ENCODE measurements at places on chromosomes 4 and X.

DNA sequence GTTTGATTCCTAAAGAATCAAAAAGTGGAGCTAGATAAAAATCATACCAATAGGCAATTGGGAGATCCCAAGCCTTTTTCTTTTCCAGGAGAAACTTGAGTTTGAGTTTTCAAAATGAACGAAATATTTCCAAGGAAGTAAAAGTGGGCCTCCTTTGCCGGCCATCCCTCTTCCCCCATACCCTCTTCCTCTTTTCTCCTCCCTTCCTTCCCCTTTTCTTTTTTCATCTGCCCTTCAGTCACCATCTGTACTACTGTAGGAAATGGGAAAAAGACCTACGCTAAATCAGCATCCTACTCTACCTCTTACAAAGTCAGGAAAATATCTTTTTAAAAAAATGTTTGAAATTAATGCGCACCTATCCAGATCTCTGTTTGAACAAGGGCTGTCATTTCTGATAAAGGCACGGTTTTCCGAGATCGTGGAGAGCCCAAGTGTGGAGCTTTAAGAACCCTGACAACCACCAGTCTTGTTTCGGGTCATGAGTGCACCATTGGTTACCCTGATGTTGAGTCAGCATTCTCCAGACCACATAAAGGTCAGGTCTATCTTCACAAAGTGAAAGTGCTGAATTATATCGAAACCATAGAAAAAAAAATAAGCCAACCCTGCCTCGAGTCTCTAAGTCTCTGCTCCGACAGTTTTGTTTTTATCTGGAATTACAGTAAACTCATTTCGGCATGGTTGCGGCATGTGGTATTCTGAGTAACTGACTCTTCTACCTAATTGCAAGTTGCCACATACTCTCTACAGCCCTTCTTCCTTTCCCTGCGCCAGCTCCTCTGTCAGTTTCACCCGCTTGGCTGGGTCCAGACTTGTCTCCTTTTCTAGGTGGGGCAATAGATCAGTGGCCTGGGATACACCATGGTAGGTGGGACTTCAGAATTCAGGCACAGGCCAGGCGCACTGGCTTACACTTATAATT is 140.2 kb upstream of the KLF3 start:
- peak; percentile 62 for ATAC-seq

GRCh38 chr4:106032851-106033286 is 137.6 kb downstream of the NPNT start:
- no peak for ATAC-seq

DNA sequence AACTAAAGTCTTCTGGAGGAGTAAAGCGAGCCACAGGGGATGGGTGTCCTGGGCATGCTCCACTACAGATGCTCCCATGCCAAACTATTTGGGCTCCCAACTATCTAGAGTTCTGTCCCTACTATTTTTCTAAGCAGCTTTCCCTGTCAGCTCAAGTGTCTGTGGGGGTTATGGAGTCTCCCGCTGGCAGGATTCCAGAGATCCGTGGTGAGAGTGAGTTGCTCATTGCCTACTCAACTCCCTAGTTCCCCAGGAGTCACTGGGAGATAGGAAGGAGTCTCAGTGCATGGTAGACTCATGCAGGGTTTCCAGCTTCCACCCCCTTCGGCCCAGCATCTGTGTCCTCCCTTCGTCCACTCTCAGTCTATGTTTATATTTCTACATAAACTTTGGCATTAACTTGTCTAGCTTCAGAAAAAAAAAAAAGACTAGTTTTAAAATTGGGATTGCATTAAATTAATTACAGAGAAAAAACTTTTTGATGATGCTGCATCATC is 55.1 kb upstream of the INPP4B start:
- ATAC-seq = no peak

DNA sequence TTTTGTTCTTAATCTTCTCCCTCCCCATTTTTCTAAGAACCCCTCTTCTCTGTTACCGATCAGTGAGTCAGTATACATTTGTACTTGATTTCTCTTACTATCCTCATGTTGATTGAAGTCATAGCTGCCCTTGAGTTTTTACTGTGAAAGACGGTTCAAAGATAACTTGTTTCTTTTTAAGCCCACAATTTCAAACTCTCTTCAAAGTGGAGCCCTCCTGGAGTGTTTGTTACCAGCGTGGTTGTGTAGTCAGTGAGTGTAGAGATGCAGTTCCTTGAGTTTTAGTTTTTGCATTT is 7.9 kb downstream of the PPP1R3F start:
- ATAC-seq = no peak

- ATAC-seq = no peak
These were observed 152.5 kb upstream of the PJA1 start for GRCh38 chrX:69317721-69318120.

DNA sequence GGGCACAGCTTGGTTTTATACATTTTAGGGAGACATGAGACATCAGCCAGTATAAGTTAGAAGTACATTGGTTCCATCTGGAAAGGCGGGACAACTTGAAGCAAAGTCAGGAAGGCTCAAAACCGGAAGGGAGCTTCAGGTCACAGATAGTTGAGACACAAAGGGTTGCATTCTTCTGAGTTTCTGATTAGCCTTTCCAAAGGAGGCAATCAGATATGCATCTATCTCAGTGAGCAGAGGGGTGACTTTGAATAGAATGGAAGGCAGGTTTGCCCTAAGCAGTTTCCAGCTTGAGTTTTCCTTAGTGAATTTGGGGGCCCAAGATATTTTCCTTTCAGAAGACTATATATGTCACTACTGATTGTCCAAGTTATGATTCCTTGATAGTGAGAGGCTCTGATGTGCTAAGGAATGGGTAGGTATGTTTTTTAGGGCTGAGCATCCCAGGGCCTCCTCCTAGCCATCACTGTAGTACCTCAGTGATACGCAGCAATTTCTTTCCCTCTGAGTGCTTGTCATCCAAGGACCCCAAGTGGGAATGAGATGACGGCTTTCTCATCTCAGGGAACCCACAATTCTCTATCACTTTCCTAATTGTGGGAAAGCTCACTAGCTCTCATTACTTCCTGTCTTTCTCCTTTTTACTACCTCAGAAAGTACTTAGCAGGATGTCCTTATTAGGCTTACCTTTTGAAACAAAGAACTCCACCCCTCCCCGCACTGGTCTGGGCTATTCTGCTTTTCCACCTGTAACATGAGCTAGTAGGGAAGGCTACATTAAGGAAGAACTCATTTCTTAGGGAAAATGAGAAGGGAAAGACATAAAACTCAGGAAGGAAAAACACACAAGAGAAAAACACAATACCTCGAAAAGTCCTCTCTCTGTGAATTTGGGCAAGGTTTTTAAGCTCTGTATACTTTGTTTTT is 632.7 kb downstream of the RAPGEF2 start:
- ATAC-seq = no peak

DNA sequence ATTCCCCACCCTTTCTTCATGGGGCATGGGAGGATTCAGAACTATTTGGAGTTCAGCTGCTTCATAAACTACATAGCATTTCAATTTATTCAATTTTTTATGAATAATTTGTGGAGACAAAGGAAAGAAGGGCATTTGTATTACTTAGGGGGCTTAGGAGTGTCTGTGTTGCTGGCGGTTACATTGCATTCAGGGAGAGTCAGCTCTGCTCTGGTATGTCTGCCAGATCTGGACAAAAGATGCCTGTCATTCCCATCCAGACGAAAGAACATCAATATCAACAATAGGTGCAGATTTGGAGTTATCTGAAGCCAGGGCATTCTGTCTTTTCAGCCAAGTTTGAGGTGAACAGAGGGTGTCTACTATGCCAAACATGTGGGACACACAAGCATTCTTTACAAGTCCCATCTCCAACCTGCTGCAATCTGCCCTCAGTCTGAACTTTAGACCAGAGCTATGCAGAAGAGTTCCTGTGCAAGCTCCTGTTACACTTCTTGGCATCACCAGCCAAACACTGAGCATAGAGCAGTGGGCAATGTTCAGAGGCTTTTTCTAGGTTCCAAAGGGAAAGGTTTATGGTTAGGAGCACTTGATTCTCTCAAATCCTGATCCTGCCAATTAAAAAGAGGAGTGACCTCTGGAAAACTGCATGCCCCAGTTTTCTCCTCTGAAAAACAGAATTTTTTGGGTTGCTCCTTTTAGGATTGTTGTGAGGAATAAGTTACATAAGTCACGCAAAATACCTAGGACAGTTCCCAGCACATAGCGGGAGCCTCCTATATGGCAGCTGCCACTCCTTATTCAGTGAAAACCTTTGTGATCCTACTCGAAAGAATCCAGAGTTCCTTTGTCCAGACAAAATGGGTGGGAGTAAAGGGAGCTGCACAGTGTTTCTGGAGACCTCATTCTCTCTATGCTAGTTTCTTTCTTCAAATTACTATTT is 719.5 kb upstream of the SLIT2 start:
- no peak for ATAC-seq

DNA sequence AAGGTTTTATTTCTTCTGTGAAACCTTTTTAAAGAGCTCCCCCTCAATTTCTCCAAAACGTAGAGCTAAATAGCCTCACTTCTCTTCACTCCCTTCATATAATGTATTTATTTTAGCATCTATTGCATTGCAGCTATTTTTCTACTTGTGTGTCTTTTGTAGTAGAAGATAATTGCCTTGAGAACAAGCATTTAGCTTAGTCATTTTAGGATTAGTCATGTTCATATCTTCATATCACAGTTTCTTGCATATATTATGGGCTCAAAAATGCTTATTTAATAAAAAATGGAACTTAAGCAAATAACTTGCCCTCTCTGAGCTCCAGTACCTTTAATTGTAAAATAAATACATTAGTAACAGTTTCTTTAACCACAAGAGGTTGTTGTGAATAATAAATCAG is 72.1 kb upstream of the SPANXC start:
- ATAC-seq = no peak

DNA sequence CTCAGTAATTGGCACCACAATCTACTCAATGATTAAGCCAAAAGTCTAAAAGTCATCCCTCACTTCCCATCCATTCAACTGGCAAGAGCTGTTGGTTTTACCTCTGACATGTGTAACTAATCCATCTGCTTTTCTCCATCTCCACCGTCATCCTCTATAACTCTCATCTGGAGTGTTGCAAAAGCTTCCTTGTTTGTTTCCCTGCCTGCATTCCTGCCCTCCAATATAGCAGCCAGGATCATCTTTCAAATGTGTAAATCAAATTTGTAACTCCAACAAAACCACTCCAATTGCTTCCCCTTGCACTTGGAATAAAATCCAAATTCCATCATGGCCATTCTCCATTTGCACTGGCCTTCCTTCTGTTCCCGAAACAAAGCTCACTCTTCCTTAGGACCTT is 4.3 kb upstream of the PLAC8 start:
- ATAC-seq = no peak

- ATAC-seq = no peak
These were observed 23.2 kb downstream of the PRPS2 start for GRCh38 chrX:12814420-12814819.

DNA sequence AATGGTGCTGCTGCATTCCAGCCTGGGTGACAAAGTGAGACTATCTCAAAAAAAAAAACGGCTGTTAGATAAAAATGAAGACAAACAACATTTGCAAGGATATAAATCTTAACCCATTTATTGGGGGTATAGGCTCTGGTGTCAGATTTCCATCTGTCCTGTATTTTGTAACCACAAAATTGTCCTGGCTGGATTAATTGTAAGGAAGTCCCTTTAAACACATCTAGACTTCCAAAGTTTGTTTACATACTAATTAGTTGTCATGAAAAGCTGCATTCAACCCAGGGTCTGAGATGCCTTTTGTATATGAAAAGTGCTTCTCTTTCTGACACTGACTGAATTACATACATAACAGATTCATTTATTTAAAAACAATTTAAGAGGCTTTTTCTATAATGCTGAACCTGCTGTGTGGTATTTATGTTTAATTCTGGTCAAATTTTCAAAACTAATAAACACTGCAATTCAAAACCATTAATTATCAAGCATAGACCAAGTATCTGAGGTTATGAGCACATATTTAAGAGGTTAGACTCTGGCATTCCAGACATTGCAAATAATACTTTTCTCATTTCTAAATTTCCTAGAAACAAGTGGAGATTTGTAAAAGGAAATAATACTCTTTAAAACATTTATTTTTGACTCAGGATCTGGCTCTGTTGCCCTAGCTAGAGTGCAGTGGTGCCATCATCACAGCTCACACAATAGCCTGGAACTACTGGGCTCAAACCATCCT is 17.5 kb upstream of the UGDH start:
- ATAC-seq = no peak

GRCh38 chr4:139753686-139754085 is 88.1 kb downstream of the MGST2 start:
- no peak for ATAC-seq

GRCh38 chr4:121980643-121981042 is 28.8 kb upstream of the TRPC3 start:
- ATAC-seq = no peak

DNA sequence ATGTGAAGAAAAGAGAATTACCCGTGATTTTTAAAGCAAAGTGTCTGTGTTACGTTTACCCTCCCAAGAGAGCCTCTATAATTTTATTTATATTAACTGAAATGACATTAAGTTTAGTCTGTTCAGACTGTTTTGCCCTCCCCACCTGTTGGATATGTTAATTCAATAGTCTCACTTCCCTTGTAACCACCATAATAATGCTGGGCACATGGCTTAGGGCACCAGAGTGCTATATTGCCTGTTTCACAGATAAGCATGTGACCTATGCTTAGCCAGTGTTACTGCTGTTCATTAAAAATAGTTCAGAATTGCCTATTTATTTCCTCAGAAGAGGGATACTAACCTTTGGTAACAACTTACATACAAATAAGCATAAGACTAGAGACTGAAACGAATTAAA is 446.2 kb downstream of the FAT4 start:
- ATAC-seq = no peak

GRCh38 chrX:107716118-107716684 is 59.4 kb downstream of the TSC22D3 start:
- ATAC-seq = no peak

DNA sequence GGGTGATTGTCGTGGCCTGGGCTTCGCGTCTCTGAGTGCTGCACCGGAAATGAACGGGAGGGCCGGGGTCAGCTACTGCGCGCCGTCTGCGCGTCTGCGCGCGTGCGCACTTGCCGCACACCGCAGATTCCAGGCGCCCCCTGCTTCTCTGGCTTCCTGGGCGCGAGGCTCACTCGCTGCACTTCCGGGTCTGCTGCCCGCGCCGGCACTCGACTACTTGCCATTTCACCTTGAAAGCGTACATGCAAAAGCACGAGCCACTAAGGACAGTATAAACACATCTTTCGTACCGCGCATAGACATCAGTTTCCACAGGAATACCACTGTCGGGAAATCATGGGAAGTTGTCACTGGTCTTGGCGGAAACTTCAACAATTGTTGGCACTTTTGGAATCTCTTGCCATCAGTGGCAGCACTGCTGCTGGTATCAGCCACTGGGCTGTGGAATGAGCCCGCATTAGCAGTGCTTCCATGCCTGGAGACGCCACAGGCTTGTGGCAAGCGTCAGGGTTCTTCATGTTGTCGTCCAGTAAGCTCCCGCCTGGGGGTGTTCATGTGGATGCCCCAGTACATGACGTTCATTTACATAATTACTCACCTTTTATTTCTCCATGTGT is at the start of gene SUPT20HL2:
Gene SUPT20HL2, minus strand, starts transcription at position 51 of the 617 bp plus-strand sequence. CDS start 754 bp downstream, outside the sequence.
- ATAC-seq = no peak

DNA sequence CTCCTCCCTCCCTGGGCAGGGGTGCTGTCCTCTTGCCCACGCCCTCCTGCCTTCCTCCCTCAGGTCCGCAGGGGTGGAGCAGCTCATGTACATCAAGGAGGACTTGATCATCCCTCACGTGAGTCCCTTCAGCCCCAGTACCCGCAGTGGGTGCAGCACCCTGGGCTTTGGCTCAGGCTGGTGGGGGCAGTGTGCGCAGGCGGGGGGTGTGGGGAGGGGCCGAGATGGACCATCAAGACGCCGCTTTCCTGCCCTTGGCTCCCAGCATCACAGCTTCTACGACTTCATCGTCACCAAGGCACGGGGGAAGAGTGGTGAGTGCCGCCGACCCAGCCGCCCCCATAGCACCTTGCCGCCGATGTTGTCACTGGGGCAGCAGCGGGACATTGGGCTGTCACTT is 5.7 kb downstream of the FAM50A start:
- no peak for ATAC-seq

Measured in gastroesophageal sphincter (tissue), 4 donors.